Neural crest cell (in vitro differentiated cells): ENCODE measurements at places on chromosomes 5 and 9.

DNA sequence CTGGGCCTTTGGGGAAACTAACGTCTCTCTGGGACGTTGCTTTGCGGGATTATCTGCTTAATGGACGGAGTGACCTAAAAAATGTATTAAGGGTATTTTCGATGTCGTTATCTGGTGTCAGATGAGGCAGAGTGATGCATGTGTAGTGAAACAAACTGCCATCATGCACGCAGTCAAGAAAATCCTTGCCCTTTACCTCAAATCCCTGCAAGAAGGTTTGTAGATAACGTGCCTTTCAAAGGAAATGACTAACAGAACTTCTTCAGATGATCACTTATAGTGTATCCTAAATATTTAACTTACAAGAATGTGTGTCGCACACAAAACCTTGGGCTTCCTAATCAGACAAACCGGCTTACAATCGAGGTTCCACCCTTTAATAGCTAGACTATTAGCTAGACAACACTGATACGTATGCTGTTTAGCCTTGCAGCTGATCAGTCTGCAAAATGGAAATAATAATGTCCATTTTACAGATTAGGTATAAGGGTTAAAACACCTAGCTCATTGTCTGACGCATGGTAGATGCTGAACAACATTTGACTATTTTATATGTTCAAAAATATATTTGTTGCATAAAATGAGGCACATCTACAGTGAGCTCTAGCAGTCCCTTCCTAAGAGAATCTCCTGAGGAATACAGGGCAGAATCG is 541 bp upstream of the TBCA start:
- DNase-seq, result no peak

DNA sequence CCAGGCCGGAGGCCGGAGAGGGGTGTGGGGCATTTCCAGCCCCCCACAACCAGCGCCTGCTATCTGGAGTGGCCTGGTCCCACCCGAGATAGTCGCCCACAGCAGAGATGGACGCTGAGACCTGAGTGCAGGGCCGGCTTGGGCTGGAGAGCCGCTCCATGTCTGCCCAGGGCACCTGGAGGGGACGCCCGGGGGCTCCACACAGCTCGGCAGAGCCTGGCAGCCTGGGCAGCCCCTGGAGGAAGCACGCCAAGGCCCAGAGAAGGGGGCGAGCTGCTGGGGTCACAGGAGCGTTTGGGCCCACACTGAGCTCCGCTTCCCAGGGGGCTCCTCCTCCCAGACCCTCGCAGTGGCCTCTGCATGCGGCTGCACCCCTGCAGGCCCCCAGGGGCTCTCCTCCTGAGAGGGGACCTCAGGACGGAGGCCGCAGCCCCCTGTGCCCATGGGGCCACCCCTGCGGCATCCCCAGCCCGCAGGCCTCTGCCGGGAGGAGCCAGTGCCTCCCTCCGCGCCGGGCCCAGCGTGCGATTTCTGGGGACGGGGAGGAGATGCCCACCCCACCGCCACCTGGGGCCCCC is 42.2 kb upstream of the EGFL7 start:
- no peak for DNase-seq

- DNase-seq, result no peak
These were observed 28.7 kb downstream of the DNM1 start for GRCh38 chr9:128231638-128232527.

GRCh38 chr5:3217114-3217513 is 378.5 kb upstream of the IRX1 start:
- no peak for DNase-seq

DNA sequence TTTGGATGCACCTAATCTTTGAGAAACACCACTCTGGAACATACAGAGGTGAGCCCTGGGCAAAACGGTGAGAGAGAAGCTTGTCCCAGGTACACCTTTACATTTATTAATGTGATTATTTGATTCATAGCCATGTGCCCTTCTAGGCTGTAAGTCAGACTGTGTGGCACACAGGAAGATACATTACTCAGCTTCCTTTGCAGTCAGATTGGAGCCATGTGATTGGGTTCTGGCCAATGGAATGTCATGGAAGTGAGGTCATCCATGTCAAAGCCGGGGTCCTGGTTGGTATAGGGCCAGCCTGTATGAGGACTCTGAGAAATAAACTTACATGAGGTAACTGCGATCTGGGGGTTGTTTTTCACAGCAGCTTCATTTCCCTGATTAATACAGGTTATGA is 106.8 kb upstream of the CD180 start:
- no peak for DNase-seq

GRCh38 chr5:179720222-179720621 is 12.4 kb upstream of the MAML1 start:
- DNase-seq, result no peak

- DNase-seq, result peak; percentile 62
These were observed 27.6 kb downstream of the AQP7 start for GRCh38 chr9:33374634-33375237.

DNA sequence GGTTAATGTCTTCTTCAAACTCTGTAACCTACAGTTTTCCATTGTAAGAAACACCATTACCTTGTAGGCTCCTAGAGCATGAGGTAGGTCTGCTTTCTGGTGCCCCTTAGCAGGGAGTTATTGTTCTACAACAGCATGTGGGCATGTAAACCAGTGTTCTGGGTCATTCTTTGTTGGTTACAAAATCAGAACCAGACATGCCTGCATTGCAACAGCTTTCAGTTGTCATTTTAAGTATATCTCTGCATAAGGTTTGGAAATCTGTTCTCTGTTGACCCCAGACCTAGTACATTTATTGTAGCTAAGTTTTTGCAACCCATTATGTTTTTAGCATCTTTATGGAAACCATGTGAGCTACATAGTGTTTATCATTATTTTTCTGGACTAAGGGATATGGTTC is 10.9 kb downstream of the RGMB start:
- DNase-seq, result no peak

GRCh38 chr5:137612576-137612975 is 113.5 kb upstream of the SPOCK1 start:
- DNase-seq, result no peak

GRCh38 chr5:104800440-104801048 is 1238.0 kb upstream of the NUDT12 start:
- DNase-seq, result no peak

- no peak for DNase-seq
These were observed 40.0 kb upstream of the DMRT1 start for GRCh38 chr9:801399-802071.

DNA sequence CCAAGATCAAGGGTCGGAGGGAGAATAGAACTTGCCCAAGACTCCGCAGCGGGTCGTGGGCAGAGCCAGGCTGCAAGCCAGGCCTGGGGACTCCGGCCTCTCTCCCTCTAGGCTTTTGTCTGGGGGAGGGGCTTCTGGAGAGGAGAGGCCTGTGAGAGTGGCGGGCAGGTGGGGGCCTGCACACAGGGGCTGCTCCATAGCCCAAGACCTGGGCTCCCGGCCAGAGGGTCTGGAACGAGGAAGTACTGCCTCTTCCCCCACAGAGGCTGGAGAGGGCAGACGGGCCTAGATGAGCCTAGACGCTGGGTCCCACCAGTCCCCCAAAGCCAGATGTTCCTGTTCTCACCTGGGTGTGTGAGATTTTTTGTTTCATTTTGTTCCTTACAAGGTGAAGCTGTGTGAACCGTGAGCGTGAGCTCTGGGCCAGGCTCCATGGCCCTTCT is 5.2 kb upstream of the ST6GALNAC6 start:
- no peak for DNase-seq

- DNase-seq, result no peak
These were observed 110.9 kb downstream of the MEF2C start for GRCh38 chr5:88772047-88772446.

DNA sequence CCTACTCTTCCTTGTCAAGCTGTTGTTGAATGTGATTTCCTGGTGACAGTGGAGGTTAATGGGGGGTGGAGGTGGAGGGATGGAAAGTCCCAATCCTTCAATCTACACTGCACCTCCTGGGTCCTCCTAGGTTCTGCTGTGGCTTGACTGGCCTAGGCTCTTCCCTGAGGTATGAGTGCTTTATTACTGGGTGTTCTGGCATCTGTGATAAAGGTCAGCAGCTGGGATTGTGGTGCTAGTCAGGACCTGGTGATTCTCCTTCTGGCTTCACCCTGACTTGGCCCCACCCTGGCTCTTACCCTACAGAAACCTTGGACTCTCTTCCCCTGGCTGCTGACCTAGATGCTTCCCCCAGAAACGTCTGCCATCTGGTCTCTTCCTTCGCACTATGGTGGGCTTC is 194.3 kb downstream of the ARHGEF28 start:
- no peak for DNase-seq

GRCh38 chr5:169913479-169913878 is 66.8 kb downstream of the INSYN2B start:
- DNase-seq, result no peak

DNA sequence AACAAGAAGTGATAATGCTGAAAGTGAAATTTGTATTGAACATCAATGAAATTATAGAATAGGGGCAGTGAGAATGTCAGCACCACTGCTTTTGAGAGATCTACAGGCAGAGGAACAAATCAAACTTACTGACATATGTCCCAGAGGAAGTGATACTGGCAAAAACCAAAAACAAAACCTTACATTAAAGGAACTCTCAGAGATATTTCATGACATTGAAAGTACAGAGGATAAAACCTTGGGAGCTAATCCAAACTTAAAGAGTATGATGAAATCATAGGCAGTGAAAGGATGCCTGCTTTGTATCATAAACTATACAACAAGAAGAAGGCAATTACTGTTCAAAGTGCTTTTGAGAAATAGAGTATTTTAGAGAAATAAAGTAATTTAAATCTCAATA is 90.4 kb upstream of the SV2C start:
- DNase-seq, result no peak

- no peak for DNase-seq
These were observed 56.6 kb downstream of the SMC5 start for GRCh38 chr9:70315389-70315788.

GRCh38 chr9:93207860-93208734 is 24.2 kb downstream of the WNK2 start:
- DNase-seq, result no peak

DNA sequence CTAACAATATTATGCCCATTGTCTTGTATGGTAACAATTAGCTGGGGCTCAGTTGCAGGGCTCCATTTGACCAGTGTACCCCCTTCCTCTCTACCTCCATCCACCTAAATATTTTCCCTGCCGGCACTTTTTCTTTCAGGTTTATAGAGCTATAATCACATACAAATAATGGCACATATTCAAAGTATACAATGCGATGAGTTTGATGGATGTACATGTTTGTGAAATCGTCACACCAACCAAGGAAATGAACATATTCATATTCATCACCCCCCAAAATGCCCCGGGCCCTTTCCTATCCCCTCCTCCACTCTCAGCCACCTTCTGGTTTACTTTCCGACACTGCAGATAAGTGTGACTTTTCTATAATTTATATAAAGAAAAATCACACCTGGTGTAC is 351.5 kb downstream of the GADD45G start:
- DNase-seq, result no peak

DNA sequence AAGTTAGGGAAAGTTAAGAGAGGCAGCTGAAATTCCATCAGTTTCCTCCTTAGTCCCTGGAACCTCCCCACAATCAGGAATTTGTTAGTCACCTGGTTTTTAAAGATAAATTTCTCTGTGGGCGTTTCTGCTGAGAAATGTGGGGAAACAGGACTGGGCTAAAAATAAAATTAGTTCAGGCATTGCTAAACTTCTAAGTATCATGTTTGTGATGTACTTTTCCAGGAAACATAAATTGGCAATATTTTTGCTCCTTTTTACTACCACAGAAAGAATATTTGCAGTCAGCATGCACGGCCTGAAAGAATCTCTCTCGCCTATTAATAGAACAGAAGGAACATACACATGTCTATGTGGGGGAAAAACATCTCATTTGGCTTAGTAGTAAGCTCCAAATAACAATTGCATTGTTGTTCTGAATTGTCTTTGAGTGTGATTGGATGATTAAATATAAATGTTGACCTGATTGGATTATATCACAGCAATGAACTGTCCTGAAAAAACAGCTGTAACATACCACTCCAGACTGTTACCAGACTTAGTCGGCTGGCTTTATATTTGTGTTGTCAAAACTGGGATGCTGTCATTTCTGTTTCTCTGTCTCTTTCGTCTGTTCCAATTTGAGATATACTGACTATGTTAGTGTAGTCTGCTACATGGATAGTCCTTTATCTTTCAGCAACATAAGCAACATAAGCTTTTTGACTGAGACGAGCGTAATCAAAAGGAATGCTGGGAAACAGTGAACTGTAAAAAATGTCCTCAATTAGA is 12.9 kb downstream of the TJP2 start:
- DNase-seq, result no peak

- no peak for DNase-seq
These were observed 48.8 kb downstream of the BARX1 start for GRCh38 chr9:93906195-93906880.

- no peak for DNase-seq
These were observed 191.8 kb downstream of the GADD45G start for GRCh38 chr9:89796606-89797005.

- no peak for DNase-seq
These were observed 3.3 kb downstream of the PPIC start for GRCh38 chr5:123033157-123033671.

- DNase-seq, result no peak
These were observed 39.8 kb downstream of the ASS1 start for GRCh38 chr9:130484362-130485072.

DNA sequence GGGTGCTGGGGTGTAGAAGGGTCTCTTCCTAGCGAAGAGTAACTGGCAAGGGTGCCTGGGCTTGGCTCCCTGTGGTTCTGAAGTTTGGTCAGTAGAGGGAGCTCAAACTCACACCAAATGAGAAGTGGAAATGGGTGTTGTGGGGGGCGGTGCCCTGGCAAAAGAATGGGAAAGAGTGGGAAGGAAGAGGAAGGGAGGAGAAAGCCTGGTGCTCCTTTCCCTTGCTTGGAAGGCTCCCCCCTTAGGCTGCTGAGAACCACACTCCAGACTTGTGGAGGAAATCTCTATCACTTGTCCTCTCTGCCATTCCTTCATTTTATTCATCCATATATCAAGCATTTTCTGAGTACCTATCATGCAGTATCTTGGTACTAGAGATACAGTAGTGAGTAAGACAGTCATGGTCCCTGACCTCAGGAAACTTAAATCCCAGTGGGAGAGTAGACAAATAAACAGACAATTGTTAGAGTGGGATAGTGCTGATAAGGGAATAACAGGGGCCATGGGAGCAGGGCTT is 13.0 kb downstream of the SLC4A9 start:
- DNase-seq, result peak; percentile 61

DNA sequence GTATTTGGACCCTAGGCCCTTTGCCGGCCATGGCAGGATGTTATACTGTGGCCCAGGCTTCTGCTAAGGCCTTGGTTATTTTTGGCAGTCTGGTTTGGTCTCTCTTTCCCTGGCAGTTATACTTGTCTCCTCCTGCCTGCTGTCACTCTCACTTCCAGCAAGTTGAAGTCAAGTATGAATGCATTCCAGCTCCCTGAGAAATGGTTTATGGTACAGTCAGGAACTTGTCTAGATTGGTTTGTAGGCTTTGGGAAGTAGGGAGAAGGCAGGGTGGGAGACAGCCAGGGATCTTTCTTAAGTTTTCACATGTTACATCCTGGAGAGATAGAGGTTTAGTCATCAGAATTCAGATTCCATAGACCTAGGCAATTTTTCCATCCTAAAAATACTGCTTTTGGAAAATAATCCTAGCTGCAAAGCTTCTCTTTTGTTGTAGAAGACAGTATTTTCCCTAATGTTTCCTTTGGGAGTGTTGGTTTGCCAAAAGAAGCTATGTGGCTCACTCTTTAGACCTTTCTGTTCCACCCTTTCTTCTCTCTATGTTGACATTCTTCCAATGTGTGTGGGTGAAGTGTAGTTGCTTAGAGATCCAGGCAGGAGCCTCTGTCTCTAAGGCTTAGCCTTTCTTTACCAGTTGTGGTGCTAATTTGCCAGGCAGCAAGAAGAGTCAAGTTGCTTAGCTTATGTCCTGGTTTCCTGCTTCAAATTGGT is 2.5 kb upstream of the KDM3B start:
- DNase-seq, result no peak

- no peak for DNase-seq
These were observed 1759.5 kb upstream of the C9orf72 start for GRCh38 chr9:29332789-29333188.
